ENCODE measurements at places on chromosomes 7 and 10.

DNA sequence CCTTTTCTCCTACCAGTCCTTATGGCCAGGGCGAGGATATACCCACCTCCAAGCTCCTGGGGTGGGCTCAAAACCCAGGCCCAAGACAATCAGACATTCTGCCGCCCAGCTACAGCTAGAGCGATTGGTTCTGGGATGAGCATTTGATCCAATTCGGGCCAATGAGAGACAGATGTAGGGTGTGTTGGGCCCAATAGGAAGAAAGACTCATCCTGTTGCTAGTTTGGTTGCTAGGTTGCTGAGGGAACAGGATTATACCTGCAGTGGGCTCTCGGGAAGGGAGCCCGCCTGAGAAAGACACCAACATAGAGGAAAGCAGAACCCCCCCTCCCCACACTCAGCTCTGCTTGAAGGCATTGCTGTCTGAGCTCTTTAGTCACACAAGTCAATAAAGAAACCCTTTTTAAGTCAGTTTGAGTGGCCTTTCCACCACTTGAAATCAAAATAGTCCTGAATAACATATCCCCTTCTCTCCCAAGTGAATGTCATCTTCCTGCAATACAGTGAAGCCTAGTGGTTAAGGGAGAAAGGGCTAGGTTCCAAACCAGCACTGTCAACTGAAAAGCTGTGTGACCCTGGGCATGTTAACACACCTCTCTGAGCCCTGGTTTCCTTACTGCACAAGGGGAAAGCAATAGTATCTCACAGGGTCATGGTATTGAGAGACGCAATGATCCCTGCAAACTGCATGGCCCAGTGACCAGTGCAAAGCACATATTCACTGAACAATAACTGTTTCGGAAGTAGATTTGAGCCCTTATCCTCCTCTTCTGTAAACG lies 21.8 kb downstream of the ITPRIP start:
- DNase-seq, result no peak

- no peak for DNase-seq
Measured at GRCh38 chr10:108757946-108758345, 1165.4 kb downstream of the XPNPEP1 start.

DNA sequence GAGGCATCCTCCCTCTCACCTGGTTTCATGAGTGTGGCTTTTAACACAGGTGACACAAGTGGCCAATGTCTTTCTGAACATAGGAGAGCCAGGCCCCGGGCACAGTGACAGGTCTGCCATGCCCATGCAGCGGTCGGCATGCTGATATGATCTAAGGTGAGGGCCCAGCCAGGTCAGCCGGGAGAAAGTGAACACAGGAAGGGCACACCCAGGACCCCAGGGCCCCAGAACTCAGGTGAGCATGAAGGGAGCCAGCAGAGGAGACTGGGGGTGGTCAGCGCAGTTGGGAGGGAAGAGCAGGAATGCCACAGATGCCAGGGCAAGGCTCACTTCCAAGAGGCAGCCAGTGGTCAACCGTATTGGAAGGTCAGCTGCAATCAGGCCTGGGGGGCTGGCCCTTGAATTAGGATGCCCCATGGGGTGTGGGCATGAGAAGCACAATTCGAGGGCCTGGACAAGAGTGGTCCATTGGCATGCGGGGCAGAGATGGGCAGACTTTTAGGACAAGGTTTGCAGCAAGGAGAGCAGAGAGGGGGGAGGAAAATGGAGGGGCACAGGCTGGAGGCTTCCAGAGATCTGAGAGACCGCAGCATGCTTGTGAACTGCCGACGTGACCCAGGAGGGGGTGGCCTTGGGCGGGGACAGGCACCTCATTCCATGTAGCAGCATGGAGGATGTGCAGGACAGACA lies 3.9 kb upstream of the INPP5A start:
- DNase-seq, result no peak

DNA sequence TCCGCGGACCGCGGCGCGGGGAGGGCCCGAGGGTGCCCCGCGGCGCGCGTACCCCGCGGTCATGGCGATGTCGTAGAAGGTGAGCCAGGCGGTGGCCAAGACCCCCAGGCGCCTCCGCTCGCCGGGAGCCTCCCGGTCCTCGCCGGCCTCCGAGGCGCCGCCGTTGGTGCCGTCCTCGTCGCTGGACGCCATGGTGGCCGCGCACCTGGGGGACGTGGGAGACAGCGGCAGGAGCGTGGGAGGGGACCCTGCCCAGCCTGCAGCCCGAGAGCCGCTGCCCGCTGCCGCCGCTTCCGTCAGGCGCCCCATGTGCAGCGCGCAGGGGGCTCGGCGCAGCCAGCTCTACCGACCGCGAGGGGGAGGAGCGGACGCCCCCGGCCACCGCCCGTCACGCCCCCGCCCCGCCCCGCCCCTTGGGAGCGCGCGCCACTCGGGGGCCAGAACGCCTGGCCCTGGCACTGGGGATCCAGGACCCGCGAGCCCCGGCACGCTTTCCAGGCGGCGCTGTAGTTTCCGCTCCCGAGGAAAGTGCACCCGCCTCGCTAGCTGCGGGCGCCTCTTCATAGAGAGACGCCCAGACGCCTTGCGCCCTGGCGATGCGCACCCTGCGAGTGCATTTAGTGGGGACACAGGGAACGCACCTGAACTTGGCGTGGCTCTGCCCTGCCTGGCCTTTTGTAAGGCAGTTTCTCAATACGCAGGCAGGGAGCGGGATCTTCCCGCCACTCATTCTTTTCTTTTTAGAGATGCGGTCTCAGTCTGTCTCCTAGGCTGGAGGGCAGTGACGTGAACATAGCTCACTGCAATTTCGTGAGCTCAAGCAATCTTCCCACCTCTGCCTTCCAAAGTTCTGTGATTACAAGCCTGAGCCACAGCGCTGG lies at the start of gene HACD1:
Gene HACD1 (minus strand): TSS at position 344 of the 881 bp plus-strand sequence. CDS start 35 bp downstream, at position 309.
- DNase-seq, result no peak

GRCh38 chr7:121383235-121383910 lies 12.7 kb downstream of the FAM3C start:
- DNase-seq, result no peak

- no peak for DNase-seq
Measured at GRCh38 chr10:1187151-1187854, 131.1 kb downstream of the WDR37 start.

DNA sequence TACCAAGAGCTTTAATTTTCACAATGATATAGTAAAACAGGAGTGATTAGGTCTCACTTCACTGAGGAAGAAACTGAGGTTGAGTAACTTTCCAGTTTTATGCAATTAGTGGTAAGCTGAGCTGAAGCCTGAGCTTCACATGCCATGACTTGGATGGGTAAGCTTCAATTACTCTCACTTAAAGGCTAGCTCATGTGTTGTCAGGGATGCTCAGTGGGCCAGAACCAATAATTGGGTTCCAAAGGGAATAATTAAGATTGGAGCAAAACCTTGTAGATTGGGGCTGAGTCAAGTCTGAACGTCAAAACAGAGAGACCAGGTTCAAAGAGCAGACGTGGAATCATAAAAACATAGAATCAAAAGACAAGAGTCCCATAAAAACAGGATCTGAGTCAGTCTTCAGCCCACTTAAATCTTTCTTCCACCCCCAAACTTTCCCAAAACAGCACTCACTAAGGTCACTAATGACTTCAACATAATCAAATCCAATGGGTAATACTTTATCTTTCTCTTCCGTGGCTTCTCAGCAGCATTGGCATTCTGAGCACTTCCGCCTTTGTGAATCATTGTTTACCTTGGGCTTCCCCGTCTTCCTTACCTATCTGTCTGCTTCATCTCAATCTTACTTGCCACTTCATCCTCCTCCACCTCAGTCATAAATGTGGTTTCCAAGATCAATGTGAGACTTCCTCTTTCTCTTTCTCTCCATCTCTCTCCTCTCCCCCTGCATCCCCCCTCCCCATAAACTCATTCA lies 23.0 kb upstream of the EGFR start:
- DNase-seq, result no peak

- no peak for DNase-seq
Measured at GRCh38 chr7:41193738-41194282, 509.1 kb downstream of the INHBA start.

- no peak for DNase-seq
Measured at GRCh38 chr10:96287392-96288105, 16.2 kb upstream of the BLNK start.

GRCh38 chr7:95245828-95246500 lies 78.4 kb downstream of the PON1 start:
- no peak for DNase-seq

GRCh38 chr10:102869258-102870198 lies at the start of gene AS3MT:
TSS of gene AS3MT (plus strand) at chr10:102869470. CDS start at chr10:102869593, 123 bp downstream.
- no peak for DNase-seq

DNA sequence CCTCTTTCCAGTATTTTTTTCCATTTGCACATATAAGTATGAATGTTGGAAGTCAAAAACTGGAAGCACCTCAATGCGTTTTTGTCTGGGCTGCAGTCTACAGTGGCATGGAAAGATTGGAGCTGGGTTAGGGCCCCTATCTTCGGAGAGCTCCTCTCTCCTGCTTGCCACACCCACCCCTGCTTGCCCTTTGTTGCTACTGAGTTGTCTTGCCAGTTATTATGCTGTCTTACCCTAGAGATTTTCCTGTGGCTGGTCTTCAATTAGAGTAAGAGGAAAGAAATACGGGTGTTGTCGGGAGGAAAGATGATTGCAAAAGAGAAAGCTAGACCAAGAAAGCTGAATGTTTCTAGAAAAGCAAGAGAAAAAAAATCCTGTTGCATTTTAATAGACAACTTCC lies 228.9 kb upstream of the CELF2 start:
- DNase-seq, result no peak

DNA sequence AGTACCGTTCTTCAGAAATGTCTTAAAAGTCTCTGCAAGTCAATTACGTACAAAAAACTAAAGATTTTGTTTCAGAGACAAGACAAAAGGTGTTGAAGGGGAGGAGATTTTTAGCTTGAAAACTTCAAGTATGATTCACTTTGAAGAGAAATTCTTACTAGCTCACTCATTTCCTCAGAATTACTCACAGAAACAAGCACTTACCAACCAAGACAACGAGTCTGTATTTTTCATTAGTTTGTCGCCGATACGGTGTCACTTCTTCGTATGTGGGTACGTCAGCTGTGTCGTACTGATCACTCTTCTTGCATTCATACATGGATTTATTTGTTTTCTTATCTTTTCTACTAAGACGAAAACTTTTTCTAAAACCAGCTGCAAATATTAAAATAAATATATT lies 90.6 kb upstream of the ODAD2 start:
- DNase-seq, result no peak

GRCh38 chr7:37709631-37710509 lies 26.3 kb downstream of the GPR141 start:
- no peak for DNase-seq

- no peak for DNase-seq
Measured at GRCh38 chr10:11586170-11586569, 25.3 kb downstream of the USP6NL start.

DNA sequence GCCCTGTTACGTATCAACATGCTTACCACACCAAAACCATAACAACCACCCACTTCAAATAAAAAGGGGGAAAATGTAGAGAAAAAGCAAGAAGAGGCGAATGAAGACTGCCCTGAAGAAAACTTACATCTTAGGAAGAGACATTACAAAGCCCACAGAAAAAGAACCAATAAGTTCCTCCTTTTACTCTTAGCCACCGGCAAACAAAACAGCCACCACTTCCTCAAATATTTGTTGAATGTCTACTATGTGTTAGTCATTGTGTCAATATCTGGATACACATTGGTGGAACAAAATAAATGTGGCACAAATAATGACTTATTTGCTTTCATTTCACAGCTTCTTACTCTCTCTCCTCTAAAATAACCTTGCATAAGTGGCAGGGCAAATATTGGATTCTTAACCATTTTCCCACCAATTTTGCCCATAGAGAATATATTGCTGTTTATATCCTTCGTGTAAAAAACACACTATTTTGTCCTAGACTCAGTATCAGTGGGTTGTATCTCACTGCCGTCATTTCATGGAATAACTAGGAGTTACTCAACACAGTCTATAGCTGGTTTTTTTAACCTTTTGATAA lies 106.8 kb downstream of the ANK3 start:
- DNase-seq, result no peak

DNA sequence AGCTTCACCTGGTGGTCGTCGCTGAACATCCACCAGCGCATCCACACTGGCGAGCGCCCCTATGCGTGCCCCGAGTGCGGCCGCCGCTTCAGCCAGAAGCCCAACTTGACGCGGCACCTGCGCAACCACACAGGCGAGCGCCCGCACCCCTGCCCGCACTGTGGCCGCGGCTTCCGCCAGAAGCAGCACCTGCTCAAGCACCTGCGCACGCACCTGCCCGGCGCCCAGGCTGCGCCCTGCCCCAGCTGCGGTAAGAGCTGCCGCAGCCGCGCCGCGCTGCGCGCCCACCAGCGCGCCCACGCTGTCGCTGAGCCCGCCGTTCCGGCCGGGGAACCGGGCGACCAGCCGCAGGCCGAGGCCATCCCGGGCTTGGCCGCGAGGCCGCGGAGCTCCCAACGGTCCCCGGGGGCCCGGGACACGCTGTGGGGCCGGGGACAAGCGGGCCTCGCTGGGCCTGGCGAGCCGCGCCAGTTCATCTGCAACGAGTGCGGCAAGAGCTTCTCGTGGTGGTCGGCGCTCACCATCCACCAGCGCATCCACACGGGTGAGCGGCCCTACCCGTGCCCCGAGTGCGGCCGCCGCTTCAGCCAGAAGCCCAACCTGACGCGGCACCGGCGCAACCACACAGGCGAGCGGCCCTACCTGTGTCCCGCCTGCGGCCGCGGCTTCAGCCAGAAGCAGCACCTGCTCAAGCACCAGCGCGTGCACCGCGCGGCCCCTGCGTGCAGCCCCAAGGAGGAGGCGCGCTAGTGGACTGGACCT lies 18.4 kb downstream of the ZNF775 start:
- no peak for DNase-seq

DNA sequence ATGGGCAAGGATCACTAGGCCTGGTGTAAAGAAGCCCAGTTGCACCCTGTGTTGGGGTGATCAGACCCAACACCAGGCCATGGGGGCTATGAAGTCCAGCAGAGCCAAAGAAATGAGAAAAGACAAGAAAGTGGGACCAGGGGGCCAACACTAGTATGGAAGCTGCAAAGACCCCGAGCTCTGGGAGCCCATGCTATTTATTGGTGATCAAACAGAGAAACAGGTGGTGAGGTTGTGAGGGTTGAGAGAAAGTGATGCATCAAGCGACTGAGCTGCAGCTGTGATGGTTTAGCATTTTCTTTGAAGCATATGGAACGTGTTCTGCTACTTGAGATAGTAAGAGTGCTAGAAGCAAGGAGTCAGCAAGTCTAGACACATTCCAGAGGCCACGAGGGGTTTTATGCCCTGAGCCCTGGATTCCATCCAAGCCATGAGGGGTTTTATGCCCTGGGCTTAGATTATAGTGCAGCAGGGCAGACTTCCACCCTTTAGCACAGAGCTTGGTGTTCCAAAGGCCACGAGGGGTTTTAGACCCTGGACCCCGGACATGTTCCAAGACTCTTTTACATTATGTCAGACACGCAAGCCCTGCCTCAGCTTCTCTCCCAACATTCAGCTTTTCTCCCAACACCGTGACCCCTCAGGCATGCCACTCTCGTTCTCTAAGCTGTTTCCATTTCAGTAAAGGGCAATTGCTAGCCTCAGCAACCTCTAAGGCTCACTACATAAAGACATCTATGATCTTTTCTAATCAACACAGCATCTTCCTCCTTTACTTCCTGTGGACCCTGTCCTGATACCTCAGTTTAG lies 43.1 kb upstream of the GPAM start:
- no peak for DNase-seq
